Fibroblast of skin of abdomen (primary cell): ENCODE measurements at places on chromosomes 16 and 17.

DNA sequence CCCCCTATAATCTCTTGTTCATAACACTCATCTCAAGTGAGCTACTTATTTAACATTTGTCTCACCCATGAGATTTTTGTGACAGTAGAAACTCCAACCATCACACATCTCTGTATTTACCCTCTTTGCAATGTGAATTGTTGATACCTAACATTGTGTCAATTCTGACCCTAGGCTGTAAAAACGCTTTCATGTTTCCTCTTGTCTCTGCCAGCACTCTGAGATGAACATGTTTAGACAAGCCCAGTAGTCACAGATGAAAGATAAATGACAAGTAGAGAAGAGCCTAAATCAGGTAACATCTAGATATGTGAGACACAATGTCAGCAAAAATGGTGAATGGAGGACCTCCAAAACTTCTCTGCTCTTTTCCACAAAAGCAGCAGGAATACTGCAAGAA, 1254.5 kb upstream of the GOT2 start:
- no peak for DNase-seq

- DNase-seq, result peak; percentile 52
Observed at GRCh38 chr17:58352596-58353388, 791 bp upstream of the SUPT4H1 start.

- peak; percentile 72 for DNase-seq
Observed at GRCh38 chr16:61858988-61859387, 177.2 kb downstream of the CDH8 start.

DNA sequence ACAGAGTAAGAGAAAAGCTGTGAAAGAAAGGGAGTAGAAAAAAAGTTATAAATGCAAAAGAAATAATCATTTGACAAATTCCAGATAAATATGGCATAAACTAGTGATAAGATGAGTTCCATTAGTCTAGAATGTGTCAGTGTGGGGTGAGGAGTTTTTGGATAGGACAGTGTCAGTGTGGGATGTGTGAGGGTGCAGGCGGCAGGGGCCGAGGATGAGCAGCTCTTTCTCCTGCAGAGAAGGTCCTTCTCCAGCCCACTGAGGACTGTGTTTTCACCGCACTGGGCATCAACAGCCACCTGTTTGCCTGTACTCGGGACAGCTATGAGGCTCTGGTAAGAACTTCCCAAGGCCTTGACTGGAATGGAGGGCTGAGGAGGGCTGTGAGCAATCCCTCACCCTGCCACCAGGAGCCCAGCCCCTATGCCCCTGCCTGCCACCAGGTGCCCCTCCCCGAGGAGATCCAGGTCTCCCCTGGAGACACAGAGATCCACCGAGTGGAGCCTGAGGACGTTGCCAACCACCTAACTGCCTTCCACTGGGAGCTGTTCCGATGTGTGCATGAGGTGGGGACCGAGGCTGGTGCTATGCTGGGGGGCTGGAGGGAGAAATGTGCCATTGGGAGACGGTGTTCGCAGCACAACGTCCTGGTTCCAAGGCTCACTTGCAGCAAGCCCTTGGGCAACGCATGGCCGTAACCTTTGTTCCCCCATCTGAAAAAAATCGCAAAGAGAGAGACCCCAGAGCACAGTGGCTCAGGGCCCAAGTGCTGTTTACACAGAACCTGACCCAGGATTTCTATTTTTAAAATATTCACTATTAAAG, 13.1 kb downstream of the RAPGEFL1 start:
- DNase-seq, result no peak

DNA sequence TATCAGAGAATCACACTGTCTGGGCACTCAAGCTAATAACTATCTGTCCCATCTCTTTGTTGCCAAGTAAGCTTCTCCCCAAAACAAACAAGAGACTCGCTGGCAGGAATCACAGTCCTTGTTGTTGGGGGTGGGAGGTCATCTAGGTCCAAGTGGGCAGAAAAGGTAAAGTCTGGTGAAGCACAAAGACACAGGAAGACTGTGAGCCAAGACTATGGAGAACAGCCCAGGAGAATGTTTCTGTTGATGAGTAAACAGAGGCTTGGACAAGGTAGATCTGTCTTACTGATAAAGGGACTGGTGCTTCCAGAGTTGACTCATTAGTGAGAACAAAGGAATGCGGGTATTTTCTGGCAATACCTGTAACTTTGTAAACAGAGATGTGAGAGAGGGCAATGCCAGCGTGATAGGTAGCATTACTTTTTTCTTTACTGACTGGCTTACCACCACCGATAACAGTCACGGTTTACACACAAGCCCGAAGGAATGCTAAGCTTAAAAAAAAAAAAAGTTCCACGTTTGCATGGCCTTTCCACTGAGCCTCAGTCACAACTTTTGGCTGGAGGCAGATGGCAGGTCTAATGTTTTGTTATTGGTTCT, 11.5 kb upstream of the MMD start:
- peak; percentile 19 for DNase-seq

DNA sequence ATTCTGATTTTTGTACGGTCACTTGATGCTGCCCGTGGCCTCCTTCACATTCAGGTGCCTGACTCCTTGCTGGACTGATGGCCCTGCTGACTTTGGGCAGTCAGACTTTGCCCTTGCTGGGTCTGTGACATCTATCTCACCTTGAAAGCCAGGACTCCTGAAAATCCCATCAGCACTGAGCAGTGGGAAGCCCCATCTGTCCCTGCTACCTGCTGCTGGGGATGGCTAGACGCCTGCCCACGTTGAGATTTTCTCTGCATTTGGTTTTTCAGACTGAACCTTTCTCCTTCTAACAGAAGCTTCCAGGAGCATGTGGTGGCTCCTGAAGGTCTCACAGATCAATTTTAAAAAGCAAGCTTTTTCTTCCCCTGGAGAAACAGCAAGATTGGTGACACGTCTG, 10.2 kb upstream of the ZNF18 start:
- no peak for DNase-seq

GRCh38 chr17:31412511-31412910, 21.0 kb downstream of the RAB11FIP4 start:
- no peak for DNase-seq

DNA sequence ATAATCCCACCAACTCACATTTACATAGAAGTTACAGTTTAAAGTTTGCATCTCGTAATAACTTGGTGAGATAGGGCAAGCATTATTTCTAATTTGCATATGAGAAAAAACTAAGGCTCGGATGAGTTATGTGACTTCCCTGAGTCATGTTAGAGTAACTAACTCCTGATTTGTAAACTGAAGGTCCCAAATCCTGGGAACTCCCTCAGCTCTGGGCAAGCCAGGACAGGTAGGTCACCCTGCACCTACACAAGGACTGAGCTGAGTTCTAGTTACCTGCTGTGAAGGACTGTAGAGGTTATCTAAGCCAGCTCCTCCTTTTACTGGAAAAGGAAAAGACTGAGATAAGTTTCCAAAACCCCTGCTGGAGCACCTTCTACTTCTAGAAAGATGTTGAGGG, 92.1 kb upstream of the HLF start:
- DNase-seq, result no peak

DNA sequence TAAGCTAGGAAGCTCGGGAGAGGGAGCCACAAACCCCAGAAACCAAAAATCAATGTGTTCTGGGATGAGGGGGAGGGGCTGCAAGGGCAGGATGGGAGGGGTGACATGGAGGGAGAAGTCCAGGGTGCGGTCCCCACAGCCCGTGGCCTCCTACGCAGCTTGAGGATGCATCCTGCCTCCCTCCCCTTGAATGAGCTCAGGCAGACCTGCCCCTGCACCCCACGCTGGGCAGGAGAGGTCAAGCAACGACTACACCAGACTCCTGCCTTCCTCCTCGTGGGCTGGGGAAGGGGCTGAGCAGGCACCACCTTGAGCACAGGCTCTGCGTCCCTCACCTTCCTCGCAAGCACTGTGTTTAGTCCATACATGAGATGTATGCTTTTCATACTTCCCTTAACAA, 3.9 kb downstream of the ANKRD13B start:
- DNase-seq, result no peak

- DNase-seq, result no peak
Observed at GRCh38 chr16:64489449-64489848, 632.4 kb downstream of the CDH11 start.

GRCh38 chr16:88498576-88499208, 45.6 kb downstream of the ZFPM1 start:
- DNase-seq, result no peak

DNA sequence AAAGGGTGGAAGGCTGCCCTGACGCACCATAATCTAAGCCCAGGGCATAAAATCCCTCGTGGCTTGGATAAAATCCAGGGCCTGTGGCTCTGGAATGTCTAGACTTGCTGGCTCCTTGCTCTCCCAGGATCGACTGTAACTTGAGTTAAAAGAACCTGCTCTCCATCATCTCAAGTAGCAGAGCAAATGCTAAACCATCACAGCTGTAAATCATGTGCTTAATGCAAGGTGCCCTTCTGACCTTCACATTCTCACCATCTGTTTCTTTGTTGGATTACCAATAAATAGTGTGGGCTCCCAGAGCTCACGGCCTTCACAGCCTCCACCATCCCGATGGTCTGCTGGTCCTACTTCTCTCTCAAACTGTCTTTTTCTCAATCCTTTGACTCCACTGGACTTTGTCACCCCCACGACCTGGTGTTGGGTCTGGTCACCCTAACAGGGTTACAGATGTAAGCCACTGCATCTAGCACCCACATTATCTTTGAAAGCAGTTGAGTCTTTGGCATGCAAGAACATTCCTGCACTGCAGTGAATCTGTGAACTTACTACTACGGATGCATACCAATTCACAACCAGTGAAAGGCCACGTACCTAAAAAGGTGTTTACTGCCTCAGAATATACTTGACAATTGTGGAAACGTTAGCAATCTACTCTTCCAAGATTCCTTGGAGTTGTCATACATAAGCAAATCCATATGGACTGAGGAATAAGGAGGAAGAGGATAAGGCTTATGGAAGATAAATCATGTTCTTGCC, 15.3 kb downstream of the RSL1D1 start:
- peak; percentile 91 for DNase-seq

DNA sequence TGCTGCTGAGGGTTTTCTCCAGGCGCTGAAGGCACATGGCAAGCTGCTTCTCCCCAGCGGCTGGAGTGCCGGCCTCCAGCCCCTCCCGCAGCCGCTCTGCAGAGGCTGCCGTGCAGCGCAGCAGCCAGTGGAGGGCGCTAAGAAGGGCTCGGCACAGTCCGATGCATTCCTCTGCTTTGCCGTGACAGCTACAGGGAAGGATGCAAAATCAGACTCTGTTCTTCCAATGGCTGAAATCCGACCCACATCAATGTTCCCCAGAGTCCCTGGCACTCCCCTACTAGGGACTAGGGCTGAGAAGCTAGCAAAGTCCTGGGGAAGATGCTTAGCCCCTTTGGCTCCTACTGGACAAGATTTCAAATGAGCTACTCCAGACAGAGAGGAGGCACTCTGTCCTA, 19.0 kb downstream of the MED24 start:
- DNase-seq, result peak; percentile 28

- DNase-seq, result no peak
Observed at GRCh38 chr16:19520861-19521331, 1.0 kb downstream of the GDE1 start.

DNA sequence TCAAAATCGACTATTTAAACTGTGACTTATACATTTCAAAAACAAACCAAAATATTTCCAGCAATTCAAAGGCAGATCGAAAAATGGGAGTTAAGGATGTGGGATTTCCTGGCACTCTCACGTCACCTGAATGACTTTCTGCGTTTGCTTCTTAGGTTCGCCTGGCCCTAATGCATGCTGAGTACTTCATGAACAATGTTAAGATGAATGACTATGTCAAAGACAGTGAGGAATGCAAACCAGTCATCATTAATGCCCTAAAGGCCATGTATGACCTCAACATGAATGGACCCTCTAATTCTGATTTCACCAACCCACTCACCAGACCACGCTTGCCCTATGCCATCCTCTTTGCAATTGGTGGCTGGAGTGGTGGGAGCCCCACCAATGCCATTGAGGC, 7.3 kb downstream of the KLHL10 start:
- DNase-seq, result no peak

- DNase-seq, result peak; percentile 36
Observed at GRCh38 chr17:80441133-80441578, 26.2 kb downstream of the ENDOV start.

- no peak for DNase-seq
Observed at GRCh38 chr17:50813583-50813982, 21.8 kb upstream of the WFIKKN2 start.

DNA sequence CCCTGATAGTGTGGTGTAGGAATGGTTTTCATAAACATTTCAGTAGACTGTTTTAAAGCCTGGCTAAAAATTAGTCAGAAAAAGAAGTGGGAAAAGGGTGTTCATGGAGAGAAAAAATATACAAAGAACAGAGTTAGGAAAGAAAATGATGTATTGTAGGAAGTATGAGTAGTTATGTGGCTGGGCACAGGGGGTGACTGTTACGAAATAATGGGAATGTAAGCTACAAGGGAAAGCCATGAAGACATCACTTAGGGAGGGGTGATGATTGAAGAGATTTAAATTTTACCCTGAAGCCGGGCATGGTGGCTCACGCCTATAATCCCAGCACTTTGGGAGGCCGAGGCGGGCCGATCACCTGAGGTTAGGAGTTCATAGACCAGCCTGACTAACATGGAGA, 55.3 kb downstream of the NUP88 start:
- peak; percentile 36 for DNase-seq

- peak; percentile 50 for DNase-seq
Observed at GRCh38 chr16:62041401-62041800, 5.2 kb upstream of the CDH8 start.

GRCh38 chr17:75110234-75110937, 617 bp downstream of the ARMC7 start:
- no peak for DNase-seq

- DNase-seq, result peak; percentile 89
Observed at GRCh38 chr17:20226814-20227482, 217.8 kb downstream of the SPECC1 start.

DNA sequence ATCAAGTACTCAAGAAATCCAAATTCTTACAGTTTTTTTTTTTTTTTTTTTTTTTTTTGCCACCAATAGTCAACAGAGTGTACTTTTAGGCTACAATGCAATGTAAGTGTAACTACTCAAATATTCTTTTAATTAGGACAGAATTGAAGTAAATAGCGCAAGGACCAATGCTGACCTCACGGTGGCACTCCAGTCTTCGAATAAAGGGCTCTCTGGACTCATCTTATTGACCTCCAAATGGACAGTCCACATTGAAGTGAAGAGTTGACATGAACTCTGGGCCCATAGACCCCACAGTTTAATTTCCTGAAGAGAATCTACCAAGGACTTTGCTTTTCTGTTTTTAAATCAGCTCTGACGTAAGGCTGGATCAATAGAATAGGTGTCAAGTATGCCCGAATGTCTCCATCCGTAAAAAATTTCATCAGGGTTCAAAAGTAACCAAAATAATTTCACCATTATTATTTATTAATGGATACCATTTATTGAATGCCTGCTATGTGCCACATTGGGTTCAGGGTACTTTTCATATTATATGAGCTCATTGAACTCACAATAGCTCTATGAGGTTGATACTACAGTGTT, 7.3 kb upstream of the DDX52 start:
- peak; percentile 45 for DNase-seq

- DNase-seq, result no peak
Observed at GRCh38 chr17:11406716-11407115, 165.7 kb downstream of the SHISA6 start.

DNA sequence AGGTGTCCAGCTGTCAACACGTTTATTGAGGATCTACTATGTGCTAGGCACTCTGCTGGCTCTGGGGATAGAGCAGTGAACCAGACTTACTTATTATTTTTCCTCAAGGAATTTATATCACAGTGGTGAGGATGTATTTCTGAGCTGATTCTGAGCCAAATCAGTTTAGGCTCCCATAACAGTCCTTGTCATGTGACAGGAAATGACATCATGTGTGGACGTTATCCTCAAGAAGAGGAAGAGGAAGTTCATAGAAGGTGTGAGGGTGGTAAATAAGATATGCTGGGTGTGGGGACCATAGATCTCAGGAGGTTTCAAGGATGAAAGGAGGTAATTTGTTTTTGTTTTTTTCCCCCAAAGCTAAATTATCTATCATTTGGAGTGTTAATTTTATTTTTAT, 873.5 kb upstream of the EEF2KMT start:
- DNase-seq, result no peak
